NCI-H446 treated with DMSO at 0.1 percent for 48 hours (cell line): ENCODE measurements at places on chromosomes 11 and 22.

DNA sequence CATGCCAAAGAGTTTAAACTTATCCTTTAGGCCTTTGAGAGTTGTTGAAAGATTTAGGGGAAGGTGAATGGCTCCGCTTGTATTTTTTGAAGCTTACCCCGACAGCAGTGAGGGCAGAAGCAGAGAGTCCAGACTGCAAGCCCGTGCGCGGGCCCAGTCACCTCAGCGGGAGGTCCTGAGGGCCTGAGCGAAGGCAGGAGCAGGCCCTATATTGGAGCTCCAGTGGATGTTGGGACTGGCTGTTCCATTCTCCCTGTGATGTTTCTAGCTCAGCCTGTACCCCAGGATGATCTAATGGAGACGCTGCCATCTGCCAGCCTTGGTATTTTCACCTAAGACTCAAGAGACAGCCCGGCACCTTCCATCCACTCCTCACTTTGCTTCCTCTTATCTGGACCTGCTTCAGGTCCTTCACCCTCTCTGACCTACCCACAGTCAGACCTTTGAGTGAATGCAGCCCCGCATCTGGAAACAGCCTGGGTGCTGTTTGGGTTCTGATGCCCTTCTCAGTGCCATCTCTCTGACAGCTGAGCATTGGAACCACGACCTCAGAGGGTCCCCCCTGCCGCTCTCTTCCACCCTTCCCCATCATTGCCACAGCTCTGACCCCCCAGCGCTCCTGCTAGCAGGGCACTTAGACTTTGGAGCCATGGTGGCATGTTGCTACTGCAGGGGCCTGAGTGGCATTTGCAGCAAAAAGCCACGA, 628.2 kb upstream of the CADM1 start:
- DNase-seq: no peak

- no peak for DNase-seq
Measured at GRCh38 chr11:60955571-60955970, 3.6 kb upstream of the SLC15A3 start.

GRCh38 chr22:19638282-19639015, 75.9 kb upstream of the SEPTIN5 start:
- DNase-seq: no peak

DNA sequence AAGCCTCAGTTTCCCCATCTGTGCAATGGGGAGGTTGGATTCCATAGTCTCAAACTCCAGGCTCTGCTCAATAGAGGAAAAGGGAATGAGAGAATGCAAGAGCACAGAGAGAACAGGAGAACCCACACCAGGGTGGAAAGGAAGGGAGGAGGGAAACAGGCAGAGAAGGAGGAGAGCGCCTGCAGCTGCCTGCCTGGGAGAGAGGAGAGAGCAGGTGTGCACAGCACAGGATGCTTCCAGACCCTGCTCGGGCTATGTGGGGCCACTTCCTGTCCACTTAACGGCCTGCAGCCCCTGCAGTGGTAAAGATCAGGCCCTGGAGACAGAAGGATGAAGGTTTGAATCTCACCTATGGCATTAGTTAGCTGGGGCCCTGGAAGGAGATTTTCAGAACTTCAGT, 12.3 kb downstream of the LRRC32 start:
- DNase-seq: no peak

- DNase-seq: no peak
Measured at GRCh38 chr11:57890521-57890920, 128.9 kb downstream of the CTNND1 start.

DNA sequence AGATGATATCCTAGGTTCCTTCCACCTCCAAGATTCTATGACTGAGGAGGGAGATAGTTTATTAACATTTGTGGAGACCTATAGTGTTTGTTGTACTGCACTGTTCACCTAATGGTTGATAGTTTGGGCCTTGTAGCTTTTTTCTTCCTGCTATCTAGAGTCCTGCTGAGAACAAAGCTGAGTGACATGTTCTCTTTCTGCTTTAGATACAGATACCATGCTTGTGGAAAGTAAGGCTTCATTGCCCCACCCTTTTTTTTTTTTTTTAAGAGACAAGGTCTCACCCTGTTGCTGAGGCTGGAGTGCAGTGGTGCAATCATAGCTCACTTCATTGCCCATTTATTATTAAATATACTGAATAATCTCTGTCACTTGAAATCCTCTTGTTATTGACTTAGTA, 12.3 kb downstream of the DLAT start:
- DNase-seq: no peak

DNA sequence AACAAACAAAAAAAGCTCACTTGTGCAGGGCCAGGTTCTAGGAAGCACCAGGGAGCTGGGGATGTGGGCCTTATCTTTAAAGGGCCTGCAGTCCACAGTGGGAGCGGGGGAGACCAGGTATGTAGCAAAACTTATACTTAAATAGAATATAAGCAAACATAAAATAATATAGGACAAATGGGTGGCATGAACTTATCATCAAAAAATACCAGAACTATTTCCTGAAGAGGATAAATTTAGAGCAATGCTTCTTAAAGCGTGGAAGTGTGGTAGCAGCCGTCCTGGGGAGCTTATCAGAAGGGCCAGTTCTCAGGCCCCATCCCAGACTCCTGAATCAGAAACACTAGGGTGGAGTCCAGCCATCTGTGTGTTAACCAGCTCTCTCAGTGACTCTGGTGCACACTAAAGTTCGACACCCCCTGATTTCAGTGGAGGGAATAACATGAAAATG, 9.3 kb downstream of the VPS26B start:
- no peak for DNase-seq

DNA sequence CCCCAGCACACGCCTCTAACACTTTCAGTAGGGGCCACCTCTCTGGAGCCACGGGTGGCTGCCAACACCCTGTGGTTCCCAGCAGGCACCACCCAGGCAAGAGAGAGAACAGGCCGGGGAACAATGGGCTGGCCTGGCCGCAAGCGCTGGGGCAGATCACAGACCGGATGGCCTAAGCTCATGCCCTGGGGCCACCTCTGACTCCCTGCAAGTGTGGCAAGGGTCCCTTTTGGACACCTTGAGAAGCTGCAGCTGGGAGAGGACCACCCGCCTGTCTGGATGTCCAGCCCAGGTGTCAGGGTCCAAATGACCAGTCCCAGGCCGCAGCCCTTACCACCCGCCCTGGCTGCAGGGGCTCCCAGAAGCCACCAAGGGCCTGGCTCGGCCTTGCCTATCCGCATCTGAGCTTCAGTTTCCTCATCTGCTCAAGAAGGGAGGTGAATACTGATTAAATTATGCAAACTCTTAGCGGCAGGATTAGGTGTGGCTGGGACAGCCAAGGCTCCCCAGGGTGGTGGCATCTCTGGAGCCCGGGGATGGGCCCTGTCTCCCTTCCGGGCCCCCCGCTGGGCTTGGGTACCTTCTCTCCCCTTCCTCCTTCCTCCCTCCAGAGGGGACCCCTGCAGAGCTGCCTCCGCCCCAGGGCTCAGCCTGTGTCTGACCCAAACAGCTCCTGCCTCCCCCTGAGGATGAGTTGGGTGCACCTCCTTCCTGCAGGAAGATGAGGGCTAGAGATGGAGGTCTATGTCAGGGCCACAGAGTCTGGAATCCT, 785 bp upstream of the SUSD2 start:
- DNase-seq: no peak

DNA sequence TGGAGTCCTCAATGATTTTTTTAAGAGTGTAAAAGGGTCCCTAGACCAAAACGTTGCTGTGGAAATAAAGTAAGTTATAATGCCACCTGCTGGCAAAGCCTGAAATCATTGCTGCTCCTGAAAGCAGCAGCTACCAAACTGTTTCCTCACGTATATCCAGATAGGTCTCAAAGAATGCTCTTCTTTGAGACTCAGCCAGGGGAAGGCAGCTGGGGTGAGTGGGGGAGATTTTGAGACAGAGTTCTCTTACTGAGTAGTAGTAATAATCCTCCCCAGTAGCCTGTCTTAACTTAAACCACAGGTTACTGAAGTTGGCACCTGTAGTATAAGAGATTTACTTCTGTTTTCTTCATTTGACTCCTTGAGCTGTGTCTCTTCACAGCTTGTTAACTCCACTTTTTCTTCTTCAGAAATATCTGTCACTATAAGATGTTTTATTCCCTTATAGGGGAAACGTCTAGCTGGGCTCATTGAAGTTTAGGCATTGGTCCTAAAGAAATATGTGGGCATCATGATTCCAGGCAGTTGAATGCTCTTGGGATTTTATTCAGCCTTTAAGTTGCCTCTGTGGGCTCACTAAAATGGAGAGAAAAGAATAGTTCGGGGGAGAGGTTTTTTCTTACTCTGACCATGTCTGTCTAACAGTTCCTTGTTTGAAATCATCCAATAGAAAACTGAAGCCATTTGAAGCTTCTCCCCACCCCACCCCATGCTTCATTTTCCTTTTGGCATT, 77.9 kb downstream of the BTBD10 start:
- no peak for DNase-seq

GRCh38 chr22:36613958-36614357, 85.0 kb upstream of the EIF3D start:
- no peak for DNase-seq

- DNase-seq: peak; percentile 34
Measured at GRCh38 chr11:3165152-3165705, at the start of gene OSBPL5. OSBPL5 (minus strand) TSS chr11:3165310; CDS start chr11:3129148, 36,162 bp downstream.

DNA sequence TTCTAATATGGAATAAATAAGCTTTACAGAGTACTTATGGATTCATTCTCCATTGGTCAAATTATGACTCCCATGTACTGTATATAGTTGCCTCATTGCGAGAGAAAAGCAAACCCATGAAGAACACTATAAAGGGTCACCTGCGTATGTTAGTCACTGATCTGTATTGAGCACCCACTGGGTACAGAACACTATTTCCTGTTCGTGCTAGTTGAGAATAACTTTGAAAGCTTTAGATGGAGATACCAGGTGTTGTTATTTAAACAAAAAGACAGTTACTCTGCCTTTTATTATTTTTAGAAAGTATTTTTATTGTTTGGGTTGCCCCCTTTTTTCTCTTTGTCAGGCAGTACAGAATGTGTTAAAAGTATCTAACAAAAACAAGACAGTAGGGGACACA, 79.9 kb downstream of the DEUP1 start:
- no peak for DNase-seq

GRCh38 chr22:36204632-36205015, 3.0 kb upstream of the APOL4 start:
- no peak for DNase-seq

DNA sequence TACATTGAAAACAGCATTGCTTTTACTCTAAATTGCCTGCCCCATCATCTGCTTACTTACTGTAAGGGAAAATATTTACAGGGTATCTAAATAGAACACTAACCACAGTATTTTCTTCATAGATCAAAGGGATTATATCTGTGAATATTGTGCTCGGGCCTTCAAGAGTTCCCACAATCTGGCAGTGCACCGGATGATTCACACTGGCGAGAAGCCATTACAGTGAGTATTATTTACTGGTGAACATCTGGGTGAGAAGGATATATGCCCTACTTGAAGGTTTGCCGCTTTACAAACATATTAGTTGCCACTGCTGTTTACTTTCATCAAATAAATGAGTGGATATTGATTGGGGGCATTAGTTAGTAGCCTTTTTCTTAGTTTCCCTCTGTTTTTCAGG, 5.9 kb upstream of the CNTF start:
- DNase-seq: peak; percentile 24

DNA sequence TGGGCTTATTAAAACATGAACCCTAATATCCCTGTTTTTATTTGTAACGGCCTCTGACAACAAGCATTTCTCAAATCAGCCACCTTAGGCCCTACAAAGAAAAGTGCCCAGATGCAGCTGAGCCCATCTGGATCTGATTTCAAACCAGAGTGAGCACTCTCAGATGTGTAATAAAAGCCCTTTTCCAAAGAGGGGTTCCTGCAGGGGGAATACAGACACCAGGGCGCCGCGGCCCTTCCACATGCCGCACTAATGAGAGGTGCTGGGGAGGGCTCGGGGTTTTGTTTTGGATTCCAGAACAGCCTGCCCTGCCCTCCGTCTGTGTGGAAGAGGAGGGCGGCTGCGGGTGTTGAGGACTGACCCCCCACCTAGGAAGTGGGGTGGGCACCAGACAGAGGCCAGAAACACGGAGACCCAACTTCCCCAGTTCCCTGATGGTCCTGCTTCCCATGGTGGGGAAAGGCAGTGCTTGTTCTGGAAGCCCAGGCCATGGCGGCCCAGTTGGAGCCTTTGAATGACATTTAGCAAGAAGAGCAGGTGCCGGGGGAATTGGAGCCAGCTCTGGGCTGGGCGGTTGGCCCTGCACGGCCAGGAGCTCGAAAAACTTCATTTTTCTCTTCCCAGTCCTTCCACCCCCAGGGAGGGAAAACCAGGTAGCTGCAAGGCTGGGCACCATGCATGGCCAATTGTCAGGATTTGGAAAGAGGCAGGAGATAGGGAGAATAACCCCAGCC, 63.7 kb downstream of the MACROD1 start:
- DNase-seq: no peak

GRCh38 chr11:44047931-44048431, at the start of gene ACCSL:
ACCSL (plus strand) TSS chr11:44047981; CDS start chr11:44048037, 56 bp downstream.
- DNase-seq: no peak

- no peak for DNase-seq
Measured at GRCh38 chr22:32222991-32223390, 18.1 kb upstream of the RFPL2 start.

DNA sequence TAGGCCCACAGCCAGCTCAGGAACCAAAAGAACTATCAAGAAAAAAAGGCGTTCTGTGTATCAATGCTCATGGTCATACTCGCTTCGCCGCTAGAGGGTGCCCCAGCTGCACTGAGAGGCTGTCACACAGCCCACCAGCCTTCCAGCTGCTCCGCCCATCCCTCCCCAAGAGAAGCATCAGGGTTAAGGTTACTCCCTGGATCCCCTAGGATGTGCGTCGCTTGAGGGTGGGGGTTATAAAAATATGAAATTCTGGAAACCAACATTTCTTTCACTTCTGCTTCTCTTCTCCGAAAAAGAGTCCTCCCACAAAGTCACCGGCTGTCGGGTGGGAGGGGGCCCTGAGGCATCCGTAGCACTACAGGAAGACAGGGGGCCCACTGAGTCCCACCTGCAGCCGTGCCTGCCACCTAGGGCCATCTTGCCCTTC, 1.7 kb downstream of the CBX6 start:
- peak; percentile 49 for DNase-seq

- DNase-seq: no peak
Measured at GRCh38 chr11:82216927-82217570, 516.6 kb downstream of the FAM181B start.

DNA sequence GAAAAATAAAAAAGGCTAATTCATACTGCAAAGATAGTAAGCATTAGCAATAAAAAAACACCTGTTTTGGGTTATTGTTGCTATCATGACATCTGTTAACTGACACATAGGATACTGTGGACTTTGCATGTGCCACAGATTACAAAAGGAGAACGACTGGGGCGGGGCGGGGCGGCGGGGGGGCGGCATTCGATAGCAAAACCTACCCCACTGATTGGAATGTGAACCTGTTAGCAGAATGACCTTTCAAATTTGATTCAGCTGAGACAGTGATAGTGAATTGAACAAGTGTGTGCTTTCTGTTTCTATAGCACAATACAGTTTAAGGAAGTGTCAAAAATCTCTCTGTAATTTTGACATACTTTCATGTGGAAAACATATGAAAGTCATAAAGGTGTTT, 14.9 kb downstream of the MMP20 start:
- no peak for DNase-seq

- peak; percentile 32 for DNase-seq
Measured at GRCh38 chr11:95697614-95698408, 91.8 kb downstream of the FAM76B start.
